ENCODE measurements at places on chromosomes 5 and 9.
A peak's percentile ranks its signal among the peaks of the same experiment; 100 is the strongest.

GRCh38 chr5:149951138-149951749, 6.7 kb upstream of the PDE6A start:
- no peak for DNase-seq

- peak; percentile 46 for DNase-seq
Observed at GRCh38 chr5:149114403-149115312, 26.6 kb upstream of the ABLIM3 start.

DNA sequence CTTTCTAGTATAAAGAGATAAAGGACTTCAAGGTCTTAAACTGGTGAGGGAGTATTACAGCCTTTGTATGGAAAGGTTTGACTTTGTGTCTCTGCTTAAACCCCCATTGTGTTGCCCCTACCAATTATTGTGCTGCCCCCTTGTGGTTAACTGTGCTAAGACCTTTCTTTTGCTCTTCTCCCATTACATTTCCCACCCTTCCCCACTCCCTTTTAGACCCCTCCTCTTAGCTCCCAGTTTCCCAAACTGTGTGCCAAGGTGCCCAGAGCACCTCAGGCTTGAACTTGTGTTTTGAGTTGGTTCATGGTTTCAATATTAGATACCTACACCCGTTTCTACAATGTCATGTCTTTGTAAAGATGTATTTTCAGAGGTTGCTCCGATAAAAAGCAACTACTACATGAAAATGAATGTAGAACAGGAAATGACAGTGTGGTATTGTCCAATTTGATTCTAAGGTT, 2.9 kb downstream of the JAK2 start:
- peak; percentile 70 for DNase-seq

GRCh38 chr5:66860199-66860975, 264.2 kb downstream of the MAST4 start:
- no peak for DNase-seq

DNA sequence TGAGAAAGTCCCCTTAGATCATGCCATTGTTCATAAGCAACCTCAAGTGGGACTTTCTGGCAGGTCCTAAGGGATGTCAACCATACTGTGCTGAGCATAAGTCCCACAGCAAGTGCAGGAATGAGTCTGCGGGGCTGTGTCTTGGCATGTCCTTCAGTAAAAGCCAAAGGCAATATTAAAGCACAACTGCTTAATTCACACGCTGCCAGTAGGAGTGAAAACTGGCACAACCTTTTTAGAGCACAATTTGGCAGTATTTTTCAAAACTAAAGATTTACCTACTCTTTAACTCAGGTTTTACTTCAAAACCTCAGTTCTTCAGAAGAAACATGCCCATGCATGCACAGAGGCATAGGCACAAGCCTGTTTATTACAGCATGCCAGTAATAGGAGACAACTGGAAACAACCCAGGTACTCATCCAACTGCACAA, 24.4 kb upstream of the SMAD5 start:
- no peak for DNase-seq

GRCh38 chr5:170171811-170172210, 61.0 kb upstream of the C5orf58 start:
- no peak for DNase-seq

DNA sequence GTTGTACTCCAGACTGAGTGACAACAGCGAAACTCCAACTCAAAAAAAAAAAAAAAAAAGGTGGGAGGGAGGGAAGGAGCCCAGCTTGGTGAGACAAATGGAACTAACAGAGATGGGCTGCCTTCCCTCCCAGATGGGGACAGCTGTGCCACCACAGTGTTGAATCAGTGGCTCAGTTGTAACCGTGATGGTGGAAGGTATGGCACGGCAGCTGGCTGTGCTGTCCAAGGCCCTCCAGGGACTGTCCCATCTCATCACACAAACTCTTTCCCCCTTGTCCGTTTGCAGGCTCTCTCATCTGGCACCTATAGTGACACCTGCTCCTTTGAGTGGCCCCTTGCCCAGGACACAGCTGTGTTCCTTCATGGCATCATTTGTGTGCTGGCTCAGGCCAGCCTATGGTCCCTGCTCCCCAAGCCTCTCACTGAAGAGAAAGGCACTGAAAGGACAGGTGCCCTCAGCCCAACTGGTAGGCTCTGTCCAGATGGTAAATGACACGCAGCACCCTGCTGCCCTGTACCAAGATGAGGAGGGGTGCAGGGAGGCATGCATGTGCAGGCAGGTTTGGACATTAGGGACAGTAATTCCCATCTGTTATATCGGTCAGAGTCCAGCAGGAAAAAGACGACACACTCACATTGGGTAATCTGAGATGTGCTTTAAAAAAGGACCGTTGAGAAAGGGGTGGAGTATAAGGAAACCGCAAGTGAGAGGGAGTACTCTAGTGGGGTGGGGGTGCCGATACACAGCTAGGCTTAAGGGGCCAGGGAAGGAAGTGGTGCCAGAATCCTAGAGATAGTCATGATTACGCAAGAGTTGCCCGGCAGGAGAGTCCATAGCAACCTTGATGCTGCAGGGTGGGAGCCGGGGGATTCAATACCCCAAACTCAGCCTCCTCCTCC, 4.3 kb downstream of the SMIM33 start:
- DNase-seq: peak; percentile 63

- no peak for DNase-seq
Observed at GRCh38 chr9:135066291-135066690, 21.2 kb upstream of the OLFM1 start.

GRCh38 chr5:52674815-52675545, 112.7 kb upstream of the ITGA1 start:
- DNase-seq: no peak

Measured in CD4-positive, alpha-beta T cell treated with Interleukin-17A for 4 hours (primary cell).